ENCODE measurements at places on chromosomes 11 and 22.

DNA sequence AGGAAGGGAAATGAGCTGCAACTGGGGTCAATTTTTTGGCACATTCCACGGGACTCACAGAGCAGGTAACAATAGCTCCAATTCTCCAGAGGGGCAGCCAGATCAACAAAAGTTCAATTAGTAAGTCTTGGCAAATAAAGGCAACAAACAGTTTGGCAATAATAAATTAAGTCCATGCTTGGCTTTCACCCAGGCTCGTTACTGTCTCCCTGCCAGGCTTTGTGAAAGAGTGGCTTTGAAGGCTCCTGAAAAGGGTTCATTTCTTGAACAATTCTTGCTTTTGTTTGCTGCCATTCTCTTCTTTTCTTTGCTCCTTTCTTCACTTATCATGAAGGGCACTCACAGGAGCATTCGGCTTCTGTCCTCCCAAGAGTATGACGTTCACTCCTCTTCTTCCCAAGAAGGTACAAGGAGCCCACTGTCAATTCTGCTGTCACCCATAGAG is 123.3 kb downstream of the APIP start:
- no peak for DNase-seq

DNA sequence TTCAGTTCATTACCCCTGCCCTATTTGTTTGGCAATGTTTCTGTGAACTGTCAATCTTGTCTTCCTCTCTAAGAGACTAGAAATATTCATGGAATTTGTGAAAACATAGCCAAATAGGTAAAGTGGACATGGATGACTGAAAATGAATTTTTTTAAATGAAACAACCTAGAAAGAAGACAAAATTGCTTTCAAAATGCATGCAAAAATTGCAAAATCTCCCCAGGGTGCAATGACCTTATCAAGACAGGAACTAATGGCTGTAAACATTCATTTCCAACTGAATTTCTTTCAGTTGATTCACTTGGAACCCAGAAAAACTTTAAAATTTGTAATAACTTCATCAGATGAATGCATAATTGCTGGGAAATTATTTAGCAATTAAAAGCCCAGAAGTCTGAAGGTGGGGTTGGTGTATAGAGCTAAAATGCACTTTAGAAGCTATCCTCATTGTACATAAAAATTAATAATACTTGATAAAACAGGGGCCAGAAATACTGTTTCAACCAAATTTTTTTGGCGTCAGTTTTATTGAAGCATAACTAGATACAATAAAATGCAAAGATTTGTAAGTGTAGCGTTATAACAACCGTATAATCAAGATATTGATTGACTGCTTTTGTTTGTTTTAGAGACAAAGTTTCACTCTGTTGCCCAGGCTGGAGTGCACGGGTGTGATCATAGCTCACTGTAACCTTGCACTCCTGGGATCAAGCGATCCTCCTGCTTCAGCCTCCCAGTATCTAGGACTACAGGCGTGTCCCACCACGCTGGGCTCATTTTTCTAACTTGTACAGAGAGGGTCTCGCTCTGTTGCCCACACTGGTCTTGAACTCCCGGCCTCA is 27.6 kb upstream of the SLC35C1 start:
- no peak for DNase-seq

- no peak for DNase-seq
Measured at GRCh38 chr11:119624102-119624615, 104.8 kb downstream of the NECTIN1 start.

DNA sequence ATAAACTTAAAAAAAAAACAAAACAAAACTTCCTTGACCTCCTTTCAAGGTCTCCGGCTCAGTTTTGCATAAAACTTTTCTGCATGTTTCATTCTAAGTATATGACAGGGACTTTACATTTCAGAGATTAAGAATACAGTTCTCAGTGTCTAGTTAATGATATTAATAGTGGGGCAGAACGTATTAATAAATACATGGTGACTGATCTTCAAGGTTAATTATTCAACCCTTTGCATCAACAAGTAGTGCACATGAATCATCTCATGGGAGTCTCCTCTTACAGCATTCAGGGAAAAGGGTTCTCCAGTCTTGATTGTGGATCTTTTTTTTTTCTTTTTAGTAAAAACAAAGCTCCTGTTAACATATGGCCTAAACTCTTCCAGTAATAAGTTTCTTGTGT is 146.8 kb downstream of the KIRREL3 start:
- no peak for DNase-seq

GRCh38 chr11:66187453-66187852 is 81.0 kb upstream of the RAB1B start:
- DNase-seq, result no peak

DNA sequence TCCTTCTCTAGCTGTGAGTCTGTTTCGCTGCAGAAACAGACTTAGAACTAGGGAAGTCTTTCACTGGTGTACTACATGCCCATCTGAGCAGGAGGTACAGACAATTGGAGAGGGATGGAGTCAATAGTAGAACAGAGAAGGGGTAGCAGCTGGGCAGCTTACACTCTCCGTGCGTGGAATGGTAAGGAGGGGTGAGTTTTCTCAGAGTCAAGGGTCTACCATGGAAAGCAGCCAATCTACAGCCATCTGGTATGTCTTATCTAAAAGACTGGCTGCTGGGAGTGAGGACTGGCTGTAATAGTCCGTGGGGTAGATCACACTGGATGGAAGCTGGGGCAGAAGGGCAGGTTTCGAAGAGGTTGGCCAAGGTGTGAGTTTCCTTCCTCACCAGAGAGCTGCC is 137.3 kb upstream of the TENM4 start:
- no peak for DNase-seq

DNA sequence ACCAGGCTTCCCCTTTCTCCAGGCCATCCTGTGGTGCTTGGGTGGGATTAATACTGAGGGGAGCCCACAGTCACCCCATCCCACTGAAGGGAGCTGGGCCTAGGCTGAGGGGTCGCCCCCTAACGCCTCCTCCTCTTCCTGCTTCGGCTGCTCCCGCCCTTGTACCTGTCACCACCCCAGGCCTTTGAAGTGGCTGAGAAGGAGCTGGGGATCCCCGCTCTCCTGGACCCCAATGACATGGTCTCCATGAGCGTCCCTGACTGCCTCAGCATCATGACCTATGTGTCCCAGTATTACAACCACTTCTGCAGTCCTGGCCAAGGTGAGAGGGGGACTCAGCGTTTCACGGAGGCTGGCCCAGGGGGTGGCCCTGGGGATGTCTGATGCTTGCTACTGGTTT is 6.1 kb downstream of the MICALL1 start:
- no peak for DNase-seq

- no peak for DNase-seq
Measured at GRCh38 chr22:45970705-45971407, 6.1 kb downstream of the WNT7B start.

DNA sequence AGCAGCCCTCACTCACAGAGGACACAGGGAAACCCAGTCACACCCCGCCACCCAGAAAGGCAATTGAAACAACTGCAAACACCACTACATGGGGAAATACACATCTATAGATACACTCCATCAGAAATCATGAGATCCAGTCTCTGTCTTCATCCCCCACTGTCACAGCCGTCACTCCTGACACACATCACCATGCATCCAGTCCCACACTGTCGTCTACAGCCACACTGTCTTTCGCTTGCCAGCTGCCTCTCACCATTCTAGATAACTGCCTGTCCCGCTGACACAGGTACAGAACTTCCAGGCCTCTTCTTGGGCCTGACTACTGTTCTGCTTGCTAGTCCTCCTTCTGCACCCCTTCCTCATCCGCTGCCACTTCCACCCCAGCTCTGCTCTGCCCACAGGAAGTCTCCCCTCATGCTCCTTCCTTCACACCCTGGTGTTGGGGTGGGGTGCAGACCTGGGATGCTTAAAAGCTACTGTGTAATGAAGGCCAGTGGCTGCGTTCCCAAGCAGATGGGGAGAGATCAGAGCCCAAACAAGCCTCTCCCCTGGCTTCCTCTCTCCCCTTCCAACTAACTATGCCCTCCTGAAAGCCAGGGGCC is 42.6 kb downstream of the SLC22A12 start:
- DNase-seq, result no peak

- DNase-seq, result no peak
Measured at GRCh38 chr11:15412054-15412453, 297.3 kb downstream of the INSC start.

DNA sequence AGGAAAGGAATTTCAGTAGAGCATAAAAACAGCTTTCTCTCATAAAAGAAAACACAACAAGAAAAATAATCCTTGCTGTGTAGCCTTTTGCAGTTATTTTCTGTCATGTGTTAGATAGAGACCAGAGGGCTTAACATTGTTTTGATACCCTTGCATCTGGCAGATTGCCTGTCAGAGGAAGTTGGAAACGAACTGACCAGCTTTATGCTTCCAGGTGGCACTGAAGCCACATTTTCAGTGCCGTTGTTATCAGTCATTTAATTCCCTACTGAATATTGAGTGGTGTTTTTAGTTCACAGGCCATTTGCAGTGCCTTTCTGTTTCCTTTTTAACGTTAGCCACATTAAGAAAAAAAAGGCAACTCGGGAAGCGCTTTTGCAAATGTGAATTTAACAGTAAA is 21.5 kb upstream of the RAG2 start:
- DNase-seq, result no peak

DNA sequence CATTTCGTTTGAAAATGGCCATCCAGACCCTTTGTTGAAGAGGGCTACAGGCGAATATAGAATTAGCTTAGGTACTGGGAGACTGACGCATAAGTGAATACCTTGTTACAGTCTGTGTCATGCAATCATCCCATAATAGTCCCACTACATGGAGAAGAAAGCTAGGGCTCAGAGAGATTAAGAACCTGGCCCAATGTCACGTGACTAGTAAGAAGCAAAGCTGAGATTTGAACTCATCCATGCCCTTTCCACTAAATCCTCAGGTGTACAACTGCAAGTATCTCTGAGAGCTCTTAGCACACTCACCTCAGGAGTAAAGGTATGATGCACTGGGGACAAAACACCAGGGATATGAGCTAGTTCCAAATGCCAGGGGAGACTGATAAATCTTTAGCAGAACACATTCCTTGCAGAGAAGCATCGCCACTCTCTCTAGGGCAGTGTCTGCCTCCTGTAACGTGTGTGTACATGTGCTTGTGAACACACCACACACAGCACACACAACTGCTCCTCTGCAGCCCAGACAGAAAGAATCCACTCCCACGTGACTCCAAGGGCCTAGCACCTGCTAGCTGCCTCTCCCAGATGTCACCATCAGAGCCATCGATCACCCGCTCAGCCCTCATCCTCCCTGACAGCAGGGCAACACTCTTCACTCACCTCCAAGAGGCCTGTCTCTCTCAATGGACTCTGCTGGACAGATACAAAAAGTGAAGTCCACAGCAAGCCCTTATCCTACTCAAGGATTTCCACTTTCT is 402.8 kb downstream of the NXPE2 start:
- no peak for DNase-seq

- no peak for DNase-seq
Measured at GRCh38 chr22:22953791-22954190, 66.2 kb downstream of the IGLL5 start.

GRCh38 chr22:49239264-49240015 is 588.2 kb downstream of the BRD1 start:
- DNase-seq, result no peak

GRCh38 chr22:30195245-30196140 is 51.1 kb downstream of the LIF start:
- no peak for DNase-seq

GRCh38 chr11:26710489-26710888 is 11.4 kb downstream of the SLC5A12 start:
- DNase-seq, result no peak

- DNase-seq, result no peak
Measured at GRCh38 chr11:34585735-34586487, 35.0 kb upstream of the EHF start.

- no peak for DNase-seq
Measured at GRCh38 chr11:83574519-83574918, 288.4 kb upstream of the CCDC90B start.

DNA sequence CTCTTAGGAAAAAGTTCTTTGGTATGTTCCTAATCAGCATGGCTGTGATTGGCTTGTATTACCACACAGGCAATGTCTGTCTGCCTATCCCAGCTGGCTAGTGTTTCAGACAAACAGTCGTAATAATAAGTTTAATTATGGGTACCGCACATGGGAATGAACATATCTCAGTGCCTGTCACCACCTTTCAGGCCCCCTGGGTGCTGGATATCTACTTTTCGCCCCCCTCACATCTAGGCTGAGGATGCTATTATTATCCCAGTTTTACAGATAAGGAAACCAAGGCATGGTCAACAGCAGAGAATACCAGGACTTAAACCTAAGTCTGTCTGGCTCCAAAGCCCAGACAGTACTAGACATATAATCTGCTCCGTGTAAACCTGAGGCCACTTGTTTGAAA is 174.8 kb downstream of the SPON1 start:
- DNase-seq, result no peak

DNA sequence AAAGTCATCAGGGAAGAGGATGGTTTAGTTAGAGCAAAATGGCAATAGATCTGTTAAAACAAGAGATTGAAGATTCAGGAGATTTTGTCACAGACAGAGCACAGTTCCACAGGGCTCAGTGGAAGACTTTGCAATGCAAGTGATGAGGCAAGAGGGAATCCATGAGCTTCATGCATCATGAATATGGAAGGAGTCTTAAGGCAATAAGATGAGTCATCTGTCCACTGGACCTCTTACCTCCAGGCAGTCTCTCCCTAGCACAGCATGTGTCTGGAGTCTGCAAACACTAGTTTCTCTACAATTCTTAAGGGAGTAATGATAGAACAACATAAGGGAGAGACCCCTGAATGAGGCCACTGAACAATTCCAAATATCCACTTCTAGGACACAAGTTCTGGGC is 245.7 kb downstream of the NXPE2 start:
- DNase-seq, result no peak

- DNase-seq, result no peak
Measured at GRCh38 chr22:48209473-48210197, 1447.2 kb downstream of the TBC1D22A start.

DNA sequence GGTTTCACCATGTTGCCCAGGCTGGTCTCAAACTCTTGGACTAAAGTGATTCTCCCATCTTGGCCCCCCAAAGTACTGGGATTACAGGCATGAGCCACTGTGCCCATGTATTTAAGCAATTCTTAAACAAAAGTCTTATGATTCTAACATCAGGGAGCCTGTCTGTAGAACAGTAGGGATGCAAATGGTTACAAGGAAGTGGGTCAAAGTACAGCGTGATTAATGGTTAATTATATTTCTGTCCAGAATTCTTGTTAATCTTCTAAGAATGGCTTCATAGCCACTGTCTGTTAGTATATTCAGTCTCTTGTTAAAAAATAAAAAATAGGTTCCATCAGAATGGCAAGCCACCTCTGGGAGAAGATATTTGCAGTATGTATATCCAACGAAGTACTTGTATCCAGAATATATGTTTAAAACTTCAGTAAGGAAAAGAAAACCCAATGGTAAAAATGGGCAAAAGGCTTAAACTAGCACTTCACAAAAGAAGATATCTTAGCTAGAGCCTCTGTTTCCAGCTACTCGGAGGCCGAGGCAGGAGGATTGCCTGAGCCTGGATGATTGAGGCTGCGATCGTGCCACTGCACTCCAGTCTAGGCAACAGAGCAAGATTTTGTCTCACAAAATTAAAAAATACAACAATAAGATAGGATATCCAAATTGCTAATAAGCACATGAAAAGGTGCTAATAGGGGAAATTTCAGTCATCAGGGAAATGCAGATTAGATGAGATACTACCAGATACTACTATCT is 22.9 kb downstream of the ATG13 start:
- no peak for DNase-seq

- no peak for DNase-seq
Measured at GRCh38 chr11:80958361-80958760, 1517.5 kb upstream of the TENM4 start.
